ENCODE measurements at places on chromosomes 13 and 19.

DNA sequence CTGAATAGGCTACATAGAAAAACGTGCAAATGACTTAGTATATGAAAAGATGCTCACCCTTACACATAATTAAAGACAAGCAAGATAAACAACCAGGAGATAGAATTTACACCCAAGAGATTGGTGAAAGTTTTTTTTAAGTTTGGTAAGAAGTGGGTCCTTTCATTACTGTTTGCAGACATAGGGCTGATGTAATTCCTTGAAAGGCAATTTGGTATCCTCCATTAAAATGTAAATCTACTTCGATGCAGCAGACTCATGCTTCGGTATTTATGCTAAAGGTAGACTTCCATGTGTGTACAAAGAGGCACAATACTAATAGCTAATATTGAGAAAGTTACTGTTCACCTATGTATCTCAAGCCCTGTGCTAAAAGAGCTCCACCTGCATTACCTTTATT is 33.5 kb downstream of the CNMD start:
- no peak for DNase-seq

- no peak for DNase-seq
These were observed 26.8 kb upstream of the ADGRE5 start for GRCh38 chr19:14354445-14354844.

GRCh38 chr13:97502181-97502580 is 68.2 kb downstream of the RAP2A start:
- DNase-seq = no peak

- DNase-seq = no peak
These were observed 59.5 kb upstream of the SLC7A1 start for GRCh38 chr13:29654843-29655547.

GRCh38 chr19:15675560-15675959 is 2.7 kb downstream of the CYP4F12 start:
- no peak for DNase-seq

DNA sequence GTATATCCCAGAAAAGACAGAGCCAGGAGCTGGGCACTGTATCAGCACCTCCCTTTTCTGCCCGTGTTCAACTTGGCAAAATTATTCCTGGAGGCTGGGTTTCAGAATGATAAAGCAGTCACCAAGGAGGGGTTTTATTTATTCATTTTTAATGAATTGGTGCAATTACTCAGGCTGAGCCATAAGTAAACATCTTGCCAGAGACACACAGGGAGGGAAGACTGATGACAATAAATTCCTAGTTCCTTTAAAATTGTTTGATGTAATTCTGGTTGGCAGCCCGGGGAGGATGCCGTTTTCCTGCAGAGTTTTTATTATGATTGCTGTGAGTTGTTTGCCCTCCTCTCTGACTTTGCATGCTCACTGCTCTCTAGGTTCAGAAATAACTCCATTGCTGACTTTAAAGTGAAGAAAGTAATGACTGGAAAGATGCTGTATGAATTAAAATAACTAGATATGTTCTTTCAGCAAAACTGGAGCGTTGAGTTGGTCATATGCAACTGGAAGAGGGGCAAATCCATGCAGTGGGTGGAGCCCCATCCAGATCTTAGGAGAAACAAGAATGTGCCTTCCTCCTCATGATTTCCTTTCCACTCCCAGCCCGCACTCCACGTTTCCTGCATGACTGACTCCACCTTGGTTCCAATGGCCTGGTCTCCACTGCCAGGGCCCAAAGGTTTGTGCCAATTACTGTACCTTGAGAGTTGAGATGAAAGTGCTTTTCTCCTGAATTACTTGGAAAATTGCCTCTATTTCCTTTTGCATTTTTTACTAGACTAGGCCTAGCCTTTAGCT is 182.1 kb downstream of the RFC3 start:
- DNase-seq = no peak

- DNase-seq = no peak
These were observed 216.4 kb downstream of the KLF5 start for GRCh38 chr13:73275163-73275562.

- no peak for DNase-seq
These were observed 85.8 kb upstream of the PCDH8 start for GRCh38 chr13:52934258-52934657.

DNA sequence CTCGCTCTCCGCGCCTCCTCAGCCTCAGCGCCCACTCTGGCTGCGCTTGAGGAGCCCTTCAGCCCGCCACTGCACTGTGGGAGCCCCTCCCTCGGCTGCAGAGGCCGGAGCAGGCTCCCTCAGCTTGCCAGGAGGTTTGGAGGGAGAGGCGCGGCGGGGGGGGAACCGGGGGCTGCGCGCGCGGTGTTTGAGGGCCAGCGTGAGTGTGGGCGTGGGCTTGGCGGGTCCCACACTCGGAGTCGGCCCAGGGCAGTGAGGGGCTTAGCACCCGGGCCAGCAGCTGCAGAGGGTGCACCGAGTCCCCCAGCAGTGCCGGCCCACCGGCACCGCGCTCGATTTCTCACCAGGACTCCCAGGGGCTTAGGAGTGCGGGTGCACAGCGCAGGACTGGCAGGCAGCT is 1220.9 kb downstream of the PCDH9 start:
- no peak for DNase-seq

GRCh38 chr19:28927456-28927855 is 285.5 kb downstream of the UQCRFS1 start:
- DNase-seq = no peak

DNA sequence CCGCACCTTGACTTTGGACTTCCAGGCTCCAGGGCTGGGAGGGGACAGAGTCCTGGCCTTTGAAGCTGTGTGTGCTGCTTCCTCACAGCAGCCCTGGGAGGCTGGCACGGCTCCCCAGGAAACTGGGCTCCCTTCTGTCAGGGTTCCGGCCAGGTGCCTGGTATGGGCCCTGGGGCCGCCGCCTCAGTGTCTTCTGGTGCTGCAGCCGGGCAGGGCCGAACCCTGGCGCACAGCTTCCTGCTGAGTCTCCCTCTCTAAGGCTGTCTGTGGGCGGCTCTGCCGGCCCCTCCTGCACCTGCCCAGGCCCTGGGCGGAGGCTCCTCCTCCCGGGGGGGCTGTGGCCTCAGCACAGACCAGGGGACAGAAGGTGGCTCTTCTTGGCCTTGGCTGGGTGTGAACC is 32.4 kb downstream of the GPX4 start:
- no peak for DNase-seq

DNA sequence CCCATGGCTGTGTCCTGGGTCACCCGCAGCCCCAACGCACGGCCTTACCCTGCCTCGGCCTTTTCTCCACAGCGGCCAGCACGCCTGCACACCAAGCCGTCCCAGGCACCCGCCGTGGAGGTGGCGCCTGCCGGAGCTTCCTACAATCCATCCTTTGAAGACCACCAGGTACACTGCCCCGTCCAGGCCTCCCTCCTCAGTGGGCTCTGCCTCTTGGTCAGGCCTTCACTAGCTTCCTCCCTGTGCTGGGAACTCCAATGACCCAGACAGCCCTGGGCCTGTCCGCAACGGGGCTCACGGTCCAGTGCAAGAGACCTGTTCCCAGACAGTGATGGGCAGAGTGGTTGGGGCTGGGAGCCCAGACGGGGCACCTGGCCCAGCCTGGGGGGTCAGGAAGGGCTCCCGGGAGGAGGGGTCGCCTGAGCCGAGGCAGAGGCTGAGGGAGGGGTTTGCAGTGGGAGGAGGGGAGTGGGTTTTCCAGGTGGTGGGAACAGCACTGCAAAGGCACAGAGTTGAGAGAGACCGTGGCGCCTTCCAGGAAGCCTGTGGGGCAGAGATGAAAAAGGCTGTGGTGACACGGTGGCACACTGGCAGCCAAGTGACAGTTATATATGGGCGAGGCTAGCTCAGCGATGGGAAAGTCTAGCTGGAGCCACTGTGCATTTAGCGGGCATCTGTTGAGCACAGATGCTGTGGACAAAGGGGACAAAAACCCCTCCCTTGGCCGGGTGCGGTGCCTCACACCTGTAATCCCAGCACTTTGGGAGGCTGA is 7.3 kb downstream of the NOP53 start:
- no peak for DNase-seq

DNA sequence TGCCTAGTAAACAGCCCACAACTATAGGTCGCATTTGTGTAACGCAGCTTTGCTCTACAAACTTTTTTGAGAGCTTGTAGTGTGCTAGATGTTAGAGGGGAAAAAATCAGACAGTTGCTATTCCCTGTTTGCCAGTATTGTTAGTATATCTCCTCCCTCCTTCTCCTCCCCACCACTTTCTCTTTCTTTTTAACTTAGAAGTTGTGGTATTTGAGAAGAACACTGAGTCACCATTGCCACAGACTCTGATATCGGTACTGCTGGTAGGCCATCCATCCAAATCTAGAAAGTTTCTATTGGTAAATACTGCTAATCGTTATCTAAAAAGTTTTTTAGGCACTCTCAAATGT is 666 bp downstream of the POMP start:
- no peak for DNase-seq

- no peak for DNase-seq
These were observed 66.5 kb downstream of the CCDC70 start for GRCh38 chr13:51928231-51928630.

GRCh38 chr13:99066219-99066618 is 88.4 kb upstream of the DOCK9 start:
- no peak for DNase-seq

DNA sequence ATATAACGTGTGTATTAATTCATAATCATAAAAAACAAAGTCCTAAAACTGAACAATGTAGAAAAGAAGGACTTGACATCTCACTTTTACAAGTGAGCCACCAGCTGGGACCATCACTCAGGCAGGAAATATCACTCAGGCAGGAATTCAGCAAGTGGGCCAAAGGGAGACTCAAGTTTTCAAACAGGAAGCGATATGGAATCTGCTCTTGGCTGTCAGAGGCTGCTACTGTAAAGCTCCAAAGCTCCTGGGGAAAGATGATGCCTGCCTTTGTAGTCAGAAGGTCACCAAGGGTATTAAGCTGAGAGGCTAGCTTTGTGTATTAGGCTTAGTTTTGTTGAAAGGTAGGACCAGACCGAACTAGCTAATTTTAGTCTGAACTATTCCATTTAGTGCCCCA is 5.5 kb upstream of the AKAP11 start:
- no peak for DNase-seq

DNA sequence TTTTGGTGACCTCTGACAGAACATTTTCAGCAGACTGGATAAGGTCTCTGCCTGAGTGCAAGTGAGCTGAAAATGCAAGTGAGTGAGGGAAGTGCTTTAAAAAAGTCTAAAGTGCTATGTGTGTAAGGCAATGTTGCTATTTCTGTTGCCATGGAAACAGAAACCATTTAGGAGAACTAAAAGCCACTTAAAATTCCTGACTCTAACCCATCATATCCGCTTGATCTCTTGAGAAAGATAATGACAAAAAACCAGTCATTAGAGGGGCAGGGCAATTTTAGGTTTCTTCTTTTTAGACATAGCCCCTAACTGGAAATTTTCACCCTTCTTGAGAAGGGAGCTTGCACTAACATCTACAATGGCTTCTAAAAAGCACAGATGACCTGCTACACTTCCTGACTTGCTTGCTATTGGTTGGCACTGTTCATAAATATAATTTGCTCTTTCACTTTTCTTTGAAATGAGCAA is at the start of gene CYSLTR2:
TSS of gene CYSLTR2 (plus strand) at position 458 of the 468 bp plus-strand sequence. CDS start 52,889 bp downstream, outside the sequence.
- DNase-seq = no peak

- DNase-seq = peak; percentile 61
These were observed 173.0 kb downstream of the OLFM4 start for GRCh38 chr13:53201454-53202225.

DNA sequence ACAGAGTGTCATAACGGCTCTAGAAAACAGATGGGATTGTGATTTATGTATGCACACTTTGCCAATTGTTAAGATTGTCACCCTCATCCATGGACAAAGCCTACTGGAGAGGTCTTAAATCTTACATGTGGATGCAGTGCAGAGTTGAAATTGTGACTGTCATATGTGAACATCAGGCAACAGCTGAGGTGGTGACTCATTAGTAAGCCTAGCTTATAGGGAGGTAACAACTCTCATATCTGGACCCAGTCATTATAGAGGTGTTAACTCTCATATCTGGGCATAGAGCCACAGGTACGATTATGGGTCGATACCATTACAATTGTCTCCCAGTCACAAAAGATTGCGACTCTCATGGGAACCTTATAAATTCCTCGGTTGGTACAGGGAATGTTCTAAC is 29.8 kb upstream of the ZNF254 start:
- DNase-seq = no peak

DNA sequence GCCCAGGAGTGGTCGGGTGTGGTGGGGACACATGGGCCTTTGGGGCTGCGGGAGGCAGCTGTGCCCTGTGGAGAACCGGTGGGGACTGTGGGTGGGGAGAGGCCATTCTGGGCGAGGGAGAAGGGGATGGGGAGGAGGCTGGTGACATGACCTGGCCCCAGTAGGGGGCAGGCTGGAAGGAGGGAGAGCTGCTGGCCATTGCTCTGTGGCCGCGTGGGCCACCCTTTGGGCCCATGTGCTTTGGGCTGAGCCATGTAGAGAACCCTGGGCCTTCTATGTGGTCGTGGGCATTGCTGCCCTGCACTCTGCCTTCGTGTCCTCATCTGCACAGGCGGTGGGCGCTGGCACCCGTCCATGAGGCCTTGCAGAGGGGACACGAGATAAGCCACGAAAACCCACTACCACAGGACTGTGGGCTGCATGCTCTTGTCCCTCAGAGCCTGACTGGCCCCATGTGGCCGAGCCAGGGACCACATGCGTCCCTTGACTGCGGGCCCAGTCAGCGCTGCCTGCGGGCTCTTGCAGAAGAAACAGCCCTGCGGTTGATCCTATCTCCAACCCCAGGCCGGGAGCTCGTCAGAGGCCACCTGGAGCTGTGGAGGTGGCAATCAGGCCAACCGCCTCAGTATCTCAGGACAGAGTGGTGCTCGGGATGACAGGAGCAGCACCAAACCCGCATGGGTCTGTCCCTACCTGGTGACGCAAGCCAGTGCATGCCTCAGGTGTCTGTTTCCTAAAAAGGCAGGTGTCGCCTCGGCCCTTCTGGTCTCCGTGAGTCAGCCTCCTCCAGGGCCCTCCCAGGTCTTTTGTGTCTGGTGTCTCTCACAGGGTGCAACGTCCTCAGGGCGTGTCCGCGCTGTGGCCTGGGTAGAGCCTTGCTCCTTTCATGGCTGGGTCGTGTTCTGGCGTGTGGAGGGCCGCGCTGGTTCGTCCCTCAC is 14.3 kb downstream of the FZR1 start:
- no peak for DNase-seq

GRCh38 chr13:45508776-45509175 is 44.0 kb downstream of the COG3 start:
- no peak for DNase-seq

GRCh38 chr13:40178130-40178529 is 488.3 kb downstream of the FOXO1 start:
- DNase-seq = no peak
